ENCODE measurements at places on chromosomes 7 and 10.

- DNase-seq = no peak
Measured at GRCh38 chr10:132326925-132327324, 5.1 kb upstream of the LRRC27 start.

DNA sequence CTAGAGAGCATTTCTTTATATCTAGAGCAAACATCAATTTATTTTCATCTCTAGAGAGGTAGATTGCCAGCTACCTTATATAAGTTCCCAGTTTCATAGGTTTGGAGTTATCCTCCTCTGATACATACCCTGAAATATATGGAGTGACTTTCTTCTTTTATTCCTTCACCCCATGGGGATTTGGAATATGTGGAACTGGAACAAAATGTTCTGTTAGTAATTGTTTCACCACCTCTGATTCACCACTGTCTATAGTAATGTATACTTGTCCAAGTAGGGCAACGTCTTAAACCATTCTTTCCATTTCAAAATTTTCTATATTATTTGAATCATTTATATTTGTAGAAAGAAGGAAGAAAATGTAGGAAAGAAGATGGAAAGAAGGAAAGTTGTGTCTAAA, 511.2 kb upstream of the KCND2 start:
- DNase-seq = no peak

- DNase-seq = no peak
Measured at GRCh38 chr7:139709485-139709884, 68.3 kb downstream of the HIPK2 start.

DNA sequence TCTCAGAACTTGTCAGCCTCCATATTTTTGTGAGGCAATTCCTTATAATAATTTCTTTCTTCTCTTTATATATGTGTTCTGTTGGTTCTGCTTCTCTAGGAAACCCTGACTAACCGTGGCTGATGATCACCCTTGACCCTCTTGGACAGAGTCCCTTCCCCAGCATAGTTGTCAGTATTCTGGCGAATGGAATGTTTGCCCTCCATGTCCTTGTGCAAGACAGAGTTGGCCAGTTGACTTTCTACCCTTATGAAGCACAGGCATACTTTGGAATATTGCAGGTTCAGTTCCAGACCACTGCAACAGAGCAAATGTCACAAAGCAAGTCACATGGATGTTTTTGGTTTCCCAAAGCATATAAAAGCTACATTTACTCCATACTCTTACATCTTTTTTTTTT, 297.7 kb upstream of the SHH start:
- no peak for DNase-seq

DNA sequence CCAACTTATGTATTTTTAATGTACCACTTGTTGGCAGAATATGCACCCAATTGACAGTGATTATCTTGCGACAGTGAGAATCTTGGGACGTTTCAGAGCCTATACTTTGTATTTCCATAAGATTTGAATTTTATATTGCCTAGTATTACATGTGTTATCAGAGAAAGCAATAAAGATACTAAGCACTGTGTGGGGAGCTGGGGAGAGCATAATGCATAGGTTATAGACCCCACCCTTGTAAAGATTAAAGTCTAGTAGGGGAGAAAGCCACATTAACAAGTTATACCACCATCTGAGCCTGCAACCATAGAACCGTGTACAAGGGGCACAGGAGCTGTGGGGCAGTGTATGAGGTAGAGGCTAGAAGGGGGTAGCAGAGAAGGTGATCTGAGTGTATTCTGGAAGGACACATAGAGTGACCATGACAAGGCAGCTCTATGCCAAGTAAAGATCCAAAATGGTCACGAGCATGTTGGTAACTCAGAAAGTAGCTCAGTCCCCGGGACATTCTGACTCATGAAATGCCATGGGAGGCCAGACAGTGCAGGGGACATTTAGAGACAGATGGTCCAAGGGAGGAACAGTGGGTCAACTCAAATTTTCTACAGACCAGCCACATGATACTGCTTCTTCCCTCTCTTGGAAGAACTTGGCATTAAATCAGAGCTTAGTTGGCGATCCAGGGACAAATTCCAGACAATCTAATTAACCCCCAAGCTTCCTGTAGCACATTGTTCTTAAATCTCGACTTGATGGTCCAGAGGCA, 84.5 kb downstream of the ADRA2A start:
- no peak for DNase-seq

DNA sequence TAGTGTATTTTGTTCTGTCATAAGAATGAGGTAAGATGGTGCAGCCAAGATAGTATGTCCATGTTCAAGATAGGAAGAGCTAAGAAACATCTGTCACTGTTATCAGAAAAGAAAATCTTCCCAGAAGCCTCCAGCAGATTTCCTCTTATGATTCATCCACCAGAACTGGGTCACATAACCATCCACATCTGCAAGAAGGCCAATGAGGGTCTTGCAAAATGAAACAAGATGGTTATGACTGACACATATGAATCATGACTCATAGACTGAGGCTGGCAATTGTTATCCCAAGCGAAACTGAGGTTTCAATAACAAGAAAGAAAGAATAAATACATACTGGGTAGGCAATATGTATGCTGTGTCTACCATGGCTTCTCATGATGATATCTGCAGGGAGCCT, 30.3 kb downstream of the CCNJ start:
- no peak for DNase-seq

GRCh38 chr7:80410081-80410480, 101.8 kb downstream of the GNAT3 start:
- no peak for DNase-seq

DNA sequence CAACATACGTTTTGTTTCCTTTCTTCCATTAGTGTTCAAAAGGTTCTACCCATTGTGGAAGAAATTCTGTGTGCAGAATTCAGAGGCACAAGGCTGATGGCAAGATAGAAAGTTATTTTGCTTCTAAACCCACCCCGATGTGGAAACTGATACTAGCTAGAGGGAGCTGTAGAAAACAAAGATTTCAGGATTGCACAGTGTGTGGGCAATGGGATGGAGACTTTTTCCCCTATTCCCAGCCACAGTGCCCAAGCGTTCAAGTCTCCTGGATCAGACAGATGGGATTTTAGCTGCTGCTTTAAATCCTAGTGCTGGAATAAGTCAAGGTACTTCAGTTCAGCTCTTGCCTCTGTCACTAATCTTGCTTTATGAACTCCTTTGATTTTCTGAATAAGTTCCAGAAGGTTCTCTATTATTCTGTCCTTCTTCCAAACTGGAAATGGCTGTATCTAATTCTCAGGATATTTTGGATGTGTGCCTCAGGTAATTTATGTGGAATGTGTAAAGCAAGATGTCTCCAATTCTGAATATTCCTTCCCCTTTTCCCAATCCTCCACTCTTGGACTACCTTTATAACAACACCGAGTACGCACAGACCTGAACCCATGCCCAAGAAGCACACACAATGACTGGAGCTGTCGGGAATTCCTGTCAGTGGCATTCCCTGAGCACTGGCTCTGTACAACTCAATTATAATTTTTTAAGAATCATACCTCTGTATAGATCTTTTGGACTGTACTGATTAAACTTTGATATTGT, 473.0 kb downstream of the PLXDC2 start:
- no peak for DNase-seq

- no peak for DNase-seq
Measured at GRCh38 chr10:98257961-98258360, 10.0 kb downstream of the LOXL4 start.

- no peak for DNase-seq
Measured at GRCh38 chr10:121559326-121560026, 38.8 kb downstream of the FGFR2 start.

DNA sequence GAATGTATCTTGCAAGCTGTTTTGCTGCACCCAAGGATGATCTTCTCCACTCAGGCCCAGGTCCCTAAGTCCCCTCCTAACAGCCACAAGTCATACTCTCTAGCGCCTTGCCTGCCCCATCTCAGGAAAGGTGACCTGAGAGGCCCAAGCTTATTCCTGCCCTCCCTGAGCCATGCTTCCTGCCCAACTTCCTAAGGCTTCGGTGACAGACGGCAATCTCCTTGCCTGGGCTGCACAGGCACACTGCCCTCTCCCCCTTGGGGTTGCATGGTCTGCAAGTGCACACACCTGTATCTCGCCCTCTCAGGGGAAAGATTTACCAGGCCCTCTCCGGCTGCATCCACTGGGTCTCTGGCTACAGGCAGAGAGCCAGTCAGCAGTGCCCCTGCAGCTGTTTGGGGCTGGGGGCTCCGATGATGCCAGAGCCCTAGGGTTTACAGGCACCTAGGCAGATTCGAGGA, 771 bp upstream of the ADIRF start:
- DNase-seq = no peak

DNA sequence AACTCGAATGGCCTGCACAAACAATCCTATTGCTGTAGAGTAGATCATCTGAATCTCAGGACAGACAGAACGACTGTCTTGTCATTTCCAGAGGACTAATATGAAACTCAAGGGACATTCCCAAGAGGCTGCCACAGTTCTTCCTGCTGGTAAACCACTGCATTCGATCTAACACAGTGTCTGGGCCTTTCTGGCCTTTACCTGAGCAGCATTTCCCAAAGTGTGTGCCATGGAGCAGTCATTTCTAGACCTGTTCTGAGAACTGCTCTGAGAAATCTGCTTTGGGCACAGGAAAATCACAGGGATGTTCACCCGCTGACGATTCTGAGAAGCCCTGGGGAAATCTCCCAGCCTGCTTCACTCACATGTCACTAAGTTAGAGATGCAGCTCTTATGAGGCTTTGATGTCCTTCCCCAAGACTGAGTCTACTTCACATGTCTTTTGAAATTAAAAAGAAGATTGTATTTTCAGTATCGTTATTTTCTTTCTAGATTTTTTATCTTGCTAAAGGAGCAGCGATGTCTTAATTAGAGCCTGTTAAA, 18.4 kb downstream of the GPNMB start:
- DNase-seq = no peak

GRCh38 chr10:76784076-76784475, 853.5 kb downstream of the KCNMA1 start:
- no peak for DNase-seq

DNA sequence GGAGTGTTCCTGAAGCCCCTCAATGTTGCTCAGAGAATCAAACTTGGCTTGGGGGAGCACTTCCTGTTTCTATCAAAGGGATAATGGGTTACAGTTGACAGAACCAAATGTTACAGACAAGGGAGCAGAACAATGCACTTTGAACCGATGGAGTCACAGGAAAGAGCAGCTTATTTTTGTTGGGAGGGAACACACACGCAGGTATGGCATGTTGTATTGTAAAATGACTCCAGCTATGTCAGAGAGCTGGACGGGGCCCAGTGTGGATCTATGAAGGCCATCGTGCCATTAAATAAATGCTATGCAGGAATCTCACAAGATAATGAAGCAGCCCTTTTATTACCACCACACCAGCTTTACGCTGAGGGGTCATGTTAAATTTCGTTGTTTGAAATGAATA, 35.1 kb downstream of the RHOBTB1 start:
- DNase-seq = no peak

DNA sequence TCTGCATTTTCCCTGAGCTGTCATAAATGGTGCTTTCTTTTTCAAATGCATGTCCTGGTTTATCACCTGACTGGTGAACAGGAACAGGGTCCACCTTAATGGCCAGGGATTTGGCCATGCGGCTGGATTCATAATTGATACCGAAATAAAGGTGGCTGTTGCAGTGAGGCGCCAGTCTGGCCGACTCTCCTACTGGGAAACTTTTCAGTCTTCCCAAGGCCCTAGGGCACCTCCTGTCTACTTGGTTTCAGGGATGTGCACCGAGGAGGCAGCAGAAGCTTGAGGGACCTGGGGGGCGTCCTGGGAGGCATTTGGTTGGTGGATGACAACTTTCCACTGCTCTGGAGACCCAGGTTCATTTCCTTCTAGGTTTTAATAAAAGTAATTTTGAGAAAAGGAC, 46.4 kb upstream of the FIGNL1 start:
- no peak for DNase-seq

GRCh38 chr10:113057948-113058522, 108.0 kb downstream of the TCF7L2 start:
- DNase-seq = no peak

- DNase-seq = no peak
Measured at GRCh38 chr7:6271060-6271658, 1.3 kb downstream of the CYTH3 start.

GRCh38 chr10:119491966-119492757, 50.4 kb downstream of the RGS10 start:
- no peak for DNase-seq

DNA sequence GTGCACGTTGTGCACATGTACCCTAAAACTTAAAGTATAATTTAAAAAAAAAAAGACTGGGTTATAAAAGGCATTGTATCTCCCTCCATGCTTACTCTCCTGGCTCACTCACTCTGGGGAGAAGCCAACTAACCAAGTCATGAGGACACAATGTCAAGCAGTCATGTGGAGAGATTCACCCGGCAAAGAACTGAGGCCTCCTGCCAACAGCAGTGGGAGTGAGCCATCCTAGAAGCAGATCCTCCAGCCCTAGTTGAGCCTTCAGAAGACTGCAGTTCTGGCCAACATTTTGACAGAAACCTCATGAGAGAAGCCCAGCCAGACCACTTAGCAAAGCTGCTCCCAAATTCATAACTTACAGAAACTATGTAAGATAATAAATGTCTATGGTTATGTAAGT, 521.7 kb upstream of the FZD8 start:
- DNase-seq = no peak

DNA sequence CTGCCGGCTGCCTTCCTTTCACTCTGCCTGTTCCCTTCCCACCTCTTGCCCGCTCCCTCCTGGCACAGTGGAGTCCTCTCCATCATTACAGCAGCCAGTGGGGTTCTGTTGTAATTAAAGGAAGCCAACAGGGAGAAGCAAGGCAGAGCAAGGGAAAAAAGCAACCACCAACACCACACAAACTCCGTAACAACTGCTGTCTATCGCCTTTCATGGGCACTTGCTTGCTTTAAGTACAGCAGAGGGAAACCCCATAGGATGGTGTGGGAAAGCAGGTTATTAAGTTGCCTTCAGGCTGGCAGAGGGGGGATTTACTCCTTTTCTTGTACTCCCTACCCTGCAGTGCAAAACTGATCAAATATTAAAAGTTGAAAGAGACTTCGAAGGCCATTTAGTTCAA, 22.0 kb downstream of the SORCS3 start:
- no peak for DNase-seq

- no peak for DNase-seq
Measured at GRCh38 chr7:127710635-127711034, 58.6 kb downstream of the SND1 start.

DNA sequence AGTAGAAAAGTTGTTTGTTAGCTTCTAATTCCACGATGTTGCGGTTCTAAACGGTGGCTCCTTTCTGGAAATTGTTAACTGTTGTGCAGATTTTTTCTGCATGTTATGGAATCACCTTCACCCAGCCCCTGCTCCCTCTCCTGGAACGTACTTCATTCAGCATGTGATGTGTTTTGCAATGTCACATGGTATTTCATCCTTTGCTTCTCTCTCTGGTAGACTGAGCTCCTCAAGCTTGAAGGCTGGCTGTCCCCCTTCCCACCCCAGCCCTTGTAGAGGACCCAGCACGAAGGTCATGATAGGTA, 4.4 kb downstream of the PPP2R2D start:
- DNase-seq = no peak

- no peak for DNase-seq
Measured at GRCh38 chr7:82078807-82079206, 309.0 kb upstream of the HGF start.

Data from omental fat pad (tissue), 4 donors.